ENCODE measurements at places on chromosomes 4 and X.

GRCh38 chr4:16995451-16995850 lies 97.0 kb upstream of the LDB2 start:
- DNase-seq = peak; percentile 17

DNA sequence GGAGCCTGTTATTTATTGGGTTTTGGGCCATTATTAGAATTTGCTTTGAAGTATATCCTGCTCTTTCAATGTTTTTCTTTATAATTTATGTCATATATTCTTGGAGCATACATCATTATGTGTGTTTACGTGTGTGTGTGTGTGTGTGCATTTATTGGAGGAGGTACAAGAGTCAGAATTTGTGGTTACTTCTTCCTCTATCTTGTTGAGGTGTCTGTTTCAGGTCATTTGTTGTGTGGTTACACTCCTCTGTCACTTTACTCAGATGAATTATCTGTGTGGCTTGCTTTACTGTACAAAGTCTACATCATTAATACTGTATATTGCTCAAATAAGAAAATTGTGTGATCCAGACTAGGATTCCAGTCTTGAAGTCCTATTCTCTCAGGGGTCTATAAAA lies 1957.4 kb upstream of the TENM3 start:
- DNase-seq = no peak

DNA sequence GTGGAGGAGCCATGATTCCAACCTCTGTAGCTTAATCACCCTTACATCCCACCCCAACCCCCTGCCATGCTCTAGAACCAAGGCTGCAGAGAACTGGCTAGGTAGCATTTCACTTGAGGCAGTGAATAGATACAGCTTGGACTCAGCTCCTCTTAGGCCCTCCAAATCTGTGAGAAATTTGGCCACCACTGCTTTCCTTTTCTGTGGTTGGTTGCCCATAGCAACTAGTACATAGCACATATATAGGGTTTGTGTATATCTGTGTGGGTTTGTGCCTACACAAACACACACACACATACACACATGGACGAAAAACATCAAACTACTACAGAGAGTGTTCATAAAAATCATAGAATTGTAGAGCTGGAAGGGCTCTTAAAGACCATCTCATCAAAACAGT lies 52.0 kb upstream of the CCDC160 start:
- no peak for DNase-seq

- DNase-seq = no peak
These were observed 881.8 kb upstream of the GRID2 start for GRCh38 chr4:91422011-91422410.

- DNase-seq = no peak
These were observed 27.1 kb upstream of the IL15 start for GRCh38 chr4:141609243-141609642.
